ENCODE measurements at places on chromosomes 16 and 17. TPM values are rescaled to one million over a fixed set of nuclear protein-coding genes. Genes with fewer than 3 reads are reported as not detected.

- no peak for DNase-seq
These were observed 2.0 kb downstream of the USP36 start for GRCh38 chr17:78838574-78839005.

Gene KRT15
- 3.1 TPM for total RNA-seq

- DNase-seq, result peak; percentile 30
These were observed 1.7 kb upstream of the LASP1 start for GRCh38 chr17:38867968-38868816.

- peak; percentile 24 for DNase-seq
These were observed 541 bp downstream of the VKORC1 start for GRCh38 chr16:31094088-31094423.

Gene MT4
- total RNA-seq, result not detected

GRCh38 chr17:2198927-2199326 lies 104.7 kb downstream of the SMG6 start:
- DNase-seq, result no peak

- DNase-seq, result no peak
These were observed 656.1 kb upstream of the SOX9 start for GRCh38 chr17:71464751-71465150.

Gene KRT9
- total RNA-seq, result not detected

DNA sequence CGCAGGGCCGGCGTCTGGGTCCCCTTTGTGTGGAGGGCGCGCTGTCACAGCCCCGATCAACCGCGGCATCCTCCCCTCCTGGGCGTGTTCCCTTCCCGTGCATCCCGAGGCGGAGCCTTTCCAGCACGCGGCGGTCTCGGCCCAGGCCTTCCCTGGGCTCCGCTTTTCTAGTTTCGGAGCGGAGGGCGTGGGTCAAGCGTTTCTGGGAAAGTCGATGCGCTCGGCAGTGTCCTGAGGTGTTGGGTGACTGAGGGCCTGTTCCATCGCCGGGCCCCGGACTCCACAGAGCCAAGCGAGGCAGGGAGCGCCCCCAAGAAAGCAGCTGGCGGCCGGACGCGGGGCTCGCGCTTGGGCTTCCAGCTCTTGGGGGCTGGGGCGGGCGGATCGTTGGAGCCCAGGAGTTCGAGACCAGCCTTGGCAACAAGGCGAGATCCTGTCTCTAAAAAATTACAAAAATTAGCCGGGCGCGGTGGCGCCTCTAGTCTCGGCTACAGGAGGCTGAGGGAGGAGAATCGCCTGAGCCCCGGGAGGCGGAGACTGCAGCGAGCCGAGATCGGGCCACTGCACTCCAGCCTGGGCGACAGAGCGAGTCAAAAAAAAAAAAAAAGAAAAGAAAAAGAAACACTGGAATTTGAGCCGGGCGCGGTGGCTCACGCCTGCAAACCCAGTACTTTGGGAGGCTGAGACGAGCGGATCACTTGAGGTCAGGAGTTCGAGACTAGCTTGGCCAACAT lies 806 bp downstream of the IFT140 start:
- peak; percentile 7 for DNase-seq

- DNase-seq, result peak; percentile 64
These were observed 44.4 kb downstream of the MAP1LC3B start for GRCh38 chr16:87436225-87437172.

- no peak for DNase-seq
These were observed 11.4 kb downstream of the CAPNS2 start for GRCh38 chr16:55577887-55578286.

Gene RECQL5
- 17.7 TPM for total RNA-seq

- DNase-seq, result peak; percentile 68
These were observed at the start of gene HAS3 for GRCh38 chr16:69105501-69106361. Gene HAS3 (plus strand): TSS chr16:69105653. CDS start chr16:69109396, 3,743 bp downstream.
